Activated naive CD4-positive, alpha-beta T cell (primary cell): ENCODE measurements at places on chromosomes 1 and 21.

DNA sequence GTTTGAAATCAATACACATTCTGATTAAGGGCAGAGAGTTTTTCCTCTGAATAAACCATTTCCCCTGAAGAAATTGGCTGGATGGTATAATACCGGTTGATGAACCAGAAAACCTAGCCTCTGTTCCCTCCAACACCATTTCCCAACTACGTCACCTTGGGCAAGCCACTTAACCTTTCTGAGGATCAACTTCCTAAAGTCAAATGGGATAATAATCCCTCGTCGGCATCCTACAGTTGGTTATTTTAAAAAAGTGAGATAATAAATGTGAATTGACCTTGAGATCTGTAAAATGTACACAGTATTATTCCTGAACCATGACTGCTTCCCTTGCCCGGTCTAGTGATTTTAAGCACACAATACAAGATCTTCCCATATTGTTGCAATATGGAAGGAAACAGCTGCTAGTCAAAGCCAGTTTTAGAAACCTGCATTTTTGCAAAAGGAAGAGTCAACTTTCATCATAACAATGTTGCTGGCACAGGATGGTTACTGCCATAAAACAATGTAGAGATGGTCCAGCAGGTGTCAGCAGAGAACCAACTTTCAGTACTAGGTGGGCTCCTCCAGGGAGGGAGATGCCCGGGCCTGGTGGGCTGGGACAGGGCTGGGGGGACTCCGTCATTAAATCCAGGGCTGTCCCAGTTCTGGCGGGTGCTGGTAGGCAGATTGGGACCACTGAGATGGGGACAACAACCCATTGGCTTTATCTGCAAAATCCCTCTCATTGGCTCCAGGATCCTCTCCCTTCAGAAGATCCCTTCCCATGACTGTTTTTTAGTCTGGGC is 5.2 kb upstream of the HLX start:
- DNase-seq = no peak

DNA sequence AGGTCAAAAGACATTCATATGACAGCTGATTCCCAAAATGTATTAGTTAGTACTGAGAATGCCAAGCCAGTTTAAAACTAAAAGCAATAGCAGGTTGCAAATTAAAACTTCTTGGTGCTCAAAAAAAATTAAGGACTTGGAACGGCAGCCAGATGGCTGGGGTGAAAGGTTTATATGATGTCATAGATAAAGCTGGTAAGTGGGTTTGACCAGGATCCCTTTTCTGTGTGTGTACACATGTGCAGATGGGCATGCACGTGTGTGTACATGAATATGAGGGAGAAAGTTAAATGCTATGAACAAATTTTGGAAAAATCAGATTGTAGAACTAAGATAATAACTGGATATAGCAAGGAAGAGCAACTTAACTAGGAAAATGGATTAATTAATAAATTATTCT is 39.1 kb upstream of the DPH5 start:
- DNase-seq = no peak

GRCh38 chr1:67987046-67987799 is 63.2 kb downstream of the DIRAS3 start:
- no peak for DNase-seq

DNA sequence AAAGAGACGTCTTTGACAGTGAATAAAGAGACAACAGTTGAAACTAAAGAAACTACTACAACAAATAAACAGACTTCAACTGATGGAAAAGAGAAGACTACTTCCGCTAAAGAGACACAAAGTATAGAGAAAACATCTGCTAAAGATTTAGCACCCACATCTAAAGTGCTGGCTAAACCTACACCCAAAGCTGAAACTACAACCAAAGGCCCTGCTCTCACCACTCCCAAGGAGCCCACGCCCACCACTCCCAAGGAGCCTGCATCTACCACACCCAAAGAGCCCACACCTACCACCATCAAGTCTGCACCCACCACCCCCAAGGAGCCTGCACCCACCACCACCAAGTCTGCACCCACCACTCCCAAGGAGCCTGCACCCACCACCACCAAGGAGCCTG is 68.5 kb downstream of the TPR start:
- no peak for DNase-seq

DNA sequence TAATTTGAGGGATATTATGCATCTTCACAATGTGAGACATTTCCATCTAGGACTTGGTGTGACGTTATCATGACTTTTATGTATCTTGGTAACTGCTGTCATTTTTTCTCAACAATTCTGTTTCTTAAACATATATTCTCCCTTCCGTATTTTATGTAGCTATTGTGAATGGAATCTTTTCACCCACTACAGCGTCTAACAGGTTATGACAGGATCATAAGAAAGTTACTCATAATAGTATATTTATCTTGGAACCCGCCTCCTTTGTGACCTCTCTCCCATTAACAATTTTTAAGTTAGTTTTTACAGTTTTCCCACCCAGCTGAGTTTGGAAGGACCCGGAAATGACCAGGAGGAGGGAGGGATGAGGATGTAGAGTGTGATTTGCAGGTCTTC is 6.8 kb upstream of the DMRTA2 start:
- DNase-seq = no peak

GRCh38 chr1:110112656-110113055 is 413 bp downstream of the UBL4B start:
- DNase-seq = no peak

DNA sequence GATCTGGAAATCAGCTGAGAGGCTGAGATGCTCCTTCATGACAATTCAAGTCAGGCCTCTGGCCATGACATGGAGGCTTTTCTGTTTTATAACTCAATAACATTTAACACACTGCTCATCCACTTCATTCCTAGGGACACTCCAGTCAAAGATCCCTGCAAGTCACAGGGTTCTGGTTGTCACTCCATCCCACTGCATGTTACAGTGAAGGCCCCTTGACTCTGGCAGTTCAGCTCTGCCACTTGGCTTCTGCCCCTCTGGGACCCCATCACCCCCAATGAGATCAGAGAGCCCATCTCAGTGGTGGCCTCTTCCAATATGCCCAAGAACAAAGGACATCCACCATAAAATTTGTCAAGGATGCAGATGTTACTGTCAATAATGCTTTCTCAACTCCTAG is 10.0 kb upstream of the FAM110D start:
- no peak for DNase-seq

- DNase-seq = no peak
Measured at GRCh38 chr1:31750858-31751510, 13.2 kb downstream of the ADGRB2 start.

- DNase-seq = no peak
Measured at GRCh38 chr1:119275145-119276134, 93.1 kb upstream of the HAO2 start.

DNA sequence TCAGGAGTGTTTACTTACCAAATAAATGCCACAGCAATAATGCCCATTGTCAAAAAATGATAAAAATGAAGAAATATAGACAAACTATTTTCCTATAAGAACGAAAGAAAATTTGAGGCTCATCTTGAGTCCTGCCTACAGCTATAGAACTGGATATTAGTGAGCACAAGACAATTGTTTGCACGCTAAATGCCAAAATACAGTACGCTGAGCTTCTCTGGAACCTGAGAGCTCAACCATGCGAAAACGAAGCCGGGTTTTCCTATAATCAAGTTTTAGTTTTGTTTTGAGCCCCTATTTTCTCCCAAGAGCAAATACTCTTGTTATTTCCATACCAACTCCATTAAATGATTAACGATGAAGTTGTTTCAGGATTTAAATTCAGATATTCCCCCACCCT is 42.0 kb upstream of the CCSAP start:
- no peak for DNase-seq

DNA sequence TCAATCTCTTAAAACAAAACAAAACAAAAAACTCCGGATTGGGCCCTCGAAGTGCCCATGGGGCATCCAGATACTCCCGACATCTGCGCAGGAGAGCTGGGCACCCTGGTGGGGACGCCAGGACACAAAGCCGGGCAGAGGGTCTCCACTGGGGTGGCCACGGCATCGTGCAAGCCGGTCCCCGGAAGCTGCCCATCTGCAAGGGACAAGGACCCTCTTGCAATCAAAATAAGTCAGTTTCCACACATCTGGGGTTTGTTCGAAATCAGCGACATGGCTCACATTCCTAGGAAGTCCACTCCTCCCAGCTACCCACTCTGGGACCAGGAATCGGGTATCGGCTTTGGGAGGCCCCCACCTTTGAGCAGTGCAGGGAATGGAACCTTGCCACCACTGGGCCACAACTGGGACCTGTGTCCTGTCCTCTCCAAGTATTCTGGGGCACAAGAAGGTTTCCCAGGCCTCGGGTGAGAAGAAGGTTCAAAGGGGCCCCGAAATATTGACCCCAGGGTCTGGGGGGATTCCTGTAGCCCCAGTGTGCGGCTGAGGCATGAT is 4.6 kb upstream of the PRDM16 start:
- DNase-seq = no peak

GRCh38 chr1:232655028-232655745 is 25.3 kb upstream of the SIPA1L2 start:
- DNase-seq = no peak

DNA sequence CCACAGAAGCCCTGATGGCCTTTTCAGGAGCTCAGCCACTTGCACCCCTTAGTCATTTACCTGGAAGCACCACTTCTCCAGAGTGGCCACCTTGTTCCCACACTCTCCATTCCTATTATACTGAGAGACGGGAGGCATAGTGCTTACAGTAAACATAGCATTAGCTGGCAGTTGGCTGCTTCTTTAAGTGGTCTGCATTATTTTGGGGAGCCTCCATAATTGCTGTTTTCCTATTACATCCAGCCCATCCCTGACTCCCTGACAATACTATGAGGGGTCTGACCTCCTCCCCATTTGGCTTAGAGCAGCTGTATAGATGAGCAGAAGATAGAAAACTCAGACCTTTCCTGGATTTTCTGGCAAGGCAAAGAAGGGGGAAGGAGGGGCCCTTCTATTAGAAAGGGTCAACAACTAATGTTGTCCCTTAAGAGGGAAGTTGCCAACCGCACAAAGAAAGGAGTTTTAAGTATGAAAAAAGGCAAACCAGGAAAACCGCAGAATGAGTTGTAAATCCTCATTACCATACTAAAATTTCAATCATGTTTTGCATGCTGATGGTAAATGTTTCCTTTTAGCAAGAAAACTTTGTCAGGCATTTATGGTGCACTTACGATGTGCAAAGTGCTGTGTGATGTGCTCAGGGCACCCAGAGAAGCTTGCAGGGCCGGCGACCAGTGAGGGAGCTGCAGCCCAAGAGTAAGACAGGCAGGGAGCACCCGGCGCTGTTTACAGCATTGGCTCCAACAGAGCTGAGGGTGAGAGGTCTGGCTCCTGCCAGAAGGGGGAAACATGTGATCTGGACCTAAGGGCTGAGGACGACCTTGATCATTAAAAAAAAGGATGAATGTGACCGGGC is 167.3 kb downstream of the ZZZ3 start:
- no peak for DNase-seq

DNA sequence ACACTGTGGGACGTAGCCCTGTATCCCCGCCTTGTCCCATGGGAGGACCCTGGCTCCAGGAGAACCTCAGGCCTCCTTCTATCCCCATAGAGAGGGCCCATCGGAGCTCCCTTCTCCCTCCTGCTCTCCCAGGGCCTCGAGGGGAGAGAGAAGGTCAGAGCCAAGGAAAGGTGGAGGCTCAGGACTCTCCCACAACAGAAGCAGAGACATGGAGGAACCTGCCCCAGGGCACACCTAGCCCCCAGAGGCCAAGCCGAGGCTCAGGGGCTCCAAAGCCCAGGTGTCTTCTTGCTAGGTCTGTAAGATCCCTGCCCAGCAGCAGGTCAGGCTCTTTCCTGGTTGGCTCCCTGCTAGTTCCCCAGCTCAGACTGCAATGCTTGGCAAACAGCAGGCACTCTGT is 34.4 kb upstream of the ARF1 start:
- DNase-seq = no peak

- DNase-seq = peak; percentile 25
Measured at GRCh38 chr1:156920233-156921052, at the start of gene LRRC71. Gene LRRC71 (plus strand): TSS chr1:156920632. CDS start chr1:156920804, 172 bp downstream.

GRCh38 chr1:216640100-216640499 is 83.1 kb downstream of the ESRRG start:
- DNase-seq = no peak

DNA sequence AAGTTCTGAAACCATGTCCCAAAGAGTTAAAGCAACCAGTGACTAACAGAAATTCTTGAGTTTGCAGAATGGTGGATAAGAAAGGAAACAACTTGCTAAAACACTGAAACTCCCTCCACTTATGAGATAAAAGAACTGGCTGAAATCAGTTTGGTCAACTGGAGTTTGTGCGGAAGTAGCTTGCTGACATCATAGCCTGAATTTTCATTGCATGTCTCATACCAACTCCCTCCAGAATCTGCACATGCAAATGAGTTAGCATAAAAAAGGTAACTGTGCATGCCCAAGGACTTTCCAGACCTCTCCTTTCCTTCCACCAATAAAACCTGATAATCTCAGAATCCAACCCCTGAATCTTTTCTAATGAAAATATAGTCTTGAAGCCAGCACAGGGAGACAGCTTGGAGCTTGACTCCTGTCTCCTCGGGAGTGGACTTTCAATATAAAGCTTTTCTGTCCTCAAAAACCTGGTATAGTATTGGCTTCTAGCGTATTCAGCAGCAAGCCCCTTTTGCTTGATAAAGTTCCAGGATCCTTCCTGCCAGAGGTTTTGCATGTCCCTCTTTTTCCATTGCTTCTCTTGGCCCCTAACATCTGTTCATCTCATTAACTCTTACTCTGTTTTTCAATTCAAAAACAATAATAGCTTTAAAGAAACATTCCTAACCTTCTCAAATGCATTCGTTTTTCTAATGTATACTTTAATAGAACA is 785.8 kb upstream of the ADGRL4 start:
- DNase-seq = no peak

- no peak for DNase-seq
Measured at GRCh38 chr1:147283011-147283410, 40.5 kb downstream of the CHD1L start.

GRCh38 chr21:43015906-43016540 is 41.7 kb downstream of the PKNOX1 start:
- no peak for DNase-seq

DNA sequence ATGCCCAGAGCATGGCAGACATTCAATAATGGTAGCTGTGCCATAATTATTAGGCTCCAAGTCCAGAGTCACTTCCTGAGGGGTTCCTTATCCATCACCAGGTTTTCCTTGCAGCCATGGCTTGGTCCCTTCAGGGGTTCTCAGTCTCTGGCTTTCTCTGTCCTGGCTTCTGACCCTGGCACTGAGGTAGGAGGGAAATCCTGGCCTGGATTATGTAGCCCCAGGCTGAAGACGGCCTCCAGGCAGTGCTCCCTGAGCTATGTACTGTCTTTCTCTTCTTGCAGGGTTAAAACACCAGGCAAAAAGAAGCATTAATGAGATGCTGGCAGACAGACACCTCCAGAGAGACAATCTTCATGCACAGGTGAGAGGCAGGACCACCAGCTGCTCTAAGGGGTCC is 9.5 kb upstream of the PADI3 start:
- DNase-seq = no peak
